ENCODE measurements at places on chromosomes 16 and 17.

DNA sequence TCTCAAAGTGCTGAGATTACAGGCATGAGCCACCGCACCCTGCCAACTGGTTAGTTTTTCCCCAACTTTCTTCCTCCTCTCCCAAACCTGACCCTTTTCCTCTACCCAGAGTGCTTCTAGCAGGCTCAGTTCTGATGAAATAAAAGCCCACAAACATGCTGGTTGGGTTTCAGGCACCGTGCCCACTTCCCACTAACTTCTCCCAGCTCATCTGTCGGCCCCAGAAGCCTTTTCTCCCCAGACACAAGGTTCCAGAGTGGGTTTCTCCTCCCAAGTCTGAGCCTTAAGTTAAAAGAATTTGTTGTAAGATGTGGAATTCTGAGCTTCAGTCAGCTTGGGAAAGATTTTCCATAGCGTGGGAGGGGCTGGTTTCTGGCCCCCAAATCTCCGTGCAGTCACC is 11.5 kb upstream of the SCN4A start:
- DNase-seq = no peak

DNA sequence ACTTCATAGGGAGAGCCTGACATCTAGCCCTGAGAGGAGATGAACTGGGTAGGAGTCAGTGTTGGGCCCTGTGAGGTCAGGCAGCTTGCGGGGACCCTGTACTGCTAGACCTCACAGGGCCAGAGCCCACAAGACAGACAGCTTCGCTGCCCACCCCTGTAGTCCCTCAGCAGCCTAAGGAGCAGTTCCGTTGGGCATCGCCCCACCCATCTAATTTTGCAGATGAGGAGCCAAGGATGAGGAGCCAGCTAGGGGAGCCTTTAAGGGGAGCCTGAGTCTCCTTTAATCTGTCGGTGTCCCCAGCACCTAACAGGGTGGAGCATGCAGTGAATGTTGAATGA is 755 bp upstream of the TUFM start:
- peak; percentile 39 for DNase-seq

GRCh38 chr17:38324772-38325171 is 19.0 kb downstream of the GPR179 start:
- DNase-seq = no peak

GRCh38 chr17:45117848-45118646 is 14.3 kb downstream of the PLCD3 start:
- DNase-seq = no peak

DNA sequence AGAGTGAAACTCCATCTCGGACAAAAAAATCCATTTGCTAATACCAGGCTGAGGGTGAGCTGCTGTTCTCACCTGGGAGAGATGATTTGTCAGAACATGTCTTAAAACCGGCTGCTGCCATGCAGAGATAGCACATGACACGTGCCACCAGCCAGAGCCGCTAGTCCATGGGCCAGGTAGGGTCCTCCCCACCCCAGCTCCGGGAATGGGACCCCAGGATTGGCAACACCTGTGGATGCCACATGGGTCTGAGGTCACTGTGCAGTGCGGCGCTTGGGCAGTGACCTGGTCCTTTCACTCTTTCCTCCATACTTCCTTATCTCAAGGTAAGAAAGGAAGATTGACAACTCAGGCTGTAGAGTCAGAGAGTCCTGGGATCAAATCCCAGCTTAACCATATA is 393.3 kb upstream of the TNRC6C start:
- DNase-seq = no peak

GRCh38 chr16:84228256-84228838 is 11.5 kb downstream of the KCNG4 start:
- no peak for DNase-seq

- DNase-seq = no peak
These were observed 31.3 kb upstream of the RASL10B start for GRCh38 chr17:35700150-35700549.

- DNase-seq = no peak
These were observed 15.0 kb upstream of the USP32 start for GRCh38 chr17:60406887-60407286.

GRCh38 chr16:30741461-30741914 is 6.7 kb upstream of the PHKG2 start:
- DNase-seq = no peak

DNA sequence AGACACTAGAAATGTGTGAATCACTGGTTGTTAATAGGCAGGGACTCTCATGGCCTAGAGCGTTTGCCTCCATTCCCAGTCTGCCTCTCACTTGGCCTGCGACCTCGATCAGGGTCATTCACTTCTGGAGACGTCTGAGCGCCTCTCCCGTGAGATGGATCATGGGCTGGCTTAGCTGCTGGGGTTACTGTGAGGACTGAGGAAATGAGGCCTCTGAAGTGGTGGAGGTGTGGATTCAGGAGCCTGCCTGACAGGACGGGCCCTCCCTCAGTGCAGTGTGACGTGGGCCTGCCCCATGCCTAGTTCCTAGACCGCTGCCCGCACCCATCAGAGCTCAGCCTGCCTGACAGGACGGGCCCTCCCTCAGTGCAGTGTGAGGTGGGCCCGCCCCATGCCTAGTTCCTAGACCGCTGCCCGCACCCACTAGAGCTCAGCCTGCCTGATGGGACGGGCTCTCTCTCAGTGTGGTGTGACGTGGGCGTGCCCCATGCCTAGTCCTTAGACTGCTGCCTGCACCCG is 61.9 kb downstream of the BANP start:
- no peak for DNase-seq

DNA sequence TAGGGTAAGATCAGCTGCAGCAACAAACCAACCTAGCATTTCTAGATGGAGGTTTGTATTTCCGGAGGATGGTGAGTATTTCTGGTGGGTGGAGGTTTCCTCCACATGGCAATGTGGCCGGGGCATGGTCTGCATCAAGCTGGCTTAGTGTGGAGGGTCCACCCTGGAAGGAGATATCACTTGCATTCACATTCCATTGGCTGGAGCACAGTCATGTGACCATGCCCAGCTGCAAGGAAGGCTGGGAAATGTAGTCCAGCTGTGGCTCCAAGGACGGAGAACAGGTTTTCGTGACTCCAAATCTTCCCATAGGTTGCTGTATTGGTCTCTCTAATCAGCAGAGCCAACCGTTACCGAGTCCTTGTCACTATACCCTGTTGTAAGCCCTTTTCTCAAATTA is 68.7 kb downstream of the RAI1 start:
- peak; percentile 61 for DNase-seq

- peak; percentile 43 for DNase-seq
These were observed 526 bp downstream of the ZZEF1 start for GRCh38 chr17:4142107-4142900.

GRCh38 chr17:12077773-12078172 is 57.1 kb downstream of the MAP2K4 start:
- no peak for DNase-seq

DNA sequence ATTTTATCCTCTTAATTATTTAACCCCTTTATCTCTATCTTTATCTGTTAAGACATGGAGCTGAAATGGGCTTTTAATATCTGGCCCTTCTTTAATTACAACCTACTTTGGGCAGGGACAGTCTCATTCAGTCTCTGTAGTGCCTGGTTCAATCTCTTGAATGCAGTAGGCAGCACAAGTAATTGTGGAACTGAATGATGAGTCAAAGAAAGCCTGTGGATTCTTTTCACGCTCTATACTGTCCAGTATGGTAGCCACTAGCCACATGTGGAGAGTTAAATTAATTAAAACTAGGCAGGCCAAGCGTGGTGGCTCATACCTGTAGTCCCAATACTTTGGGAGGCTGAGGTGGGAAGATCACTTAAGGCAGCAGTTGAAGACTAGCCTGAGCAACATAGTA is 9.3 kb downstream of the BPTF start:
- no peak for DNase-seq

DNA sequence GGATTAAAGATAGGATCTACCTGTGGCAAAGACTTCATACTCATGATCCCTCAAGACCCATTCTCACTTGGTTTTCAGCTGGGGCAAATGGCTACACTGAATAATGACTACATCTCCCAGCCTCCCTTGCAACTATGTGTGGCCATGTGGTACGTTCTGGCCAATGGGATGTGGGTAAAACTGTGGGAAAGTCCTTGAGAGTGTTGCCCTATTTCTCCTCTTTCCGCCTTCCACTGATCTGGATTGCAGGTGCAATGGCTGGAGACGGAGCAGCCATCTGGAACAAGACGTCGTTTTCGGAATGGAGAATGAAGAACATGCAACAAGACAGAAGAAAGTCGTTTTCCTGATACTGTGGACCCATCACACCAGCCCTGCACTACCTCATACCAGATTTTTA is 48.5 kb downstream of the HAPSTR1 start:
- DNase-seq = no peak

DNA sequence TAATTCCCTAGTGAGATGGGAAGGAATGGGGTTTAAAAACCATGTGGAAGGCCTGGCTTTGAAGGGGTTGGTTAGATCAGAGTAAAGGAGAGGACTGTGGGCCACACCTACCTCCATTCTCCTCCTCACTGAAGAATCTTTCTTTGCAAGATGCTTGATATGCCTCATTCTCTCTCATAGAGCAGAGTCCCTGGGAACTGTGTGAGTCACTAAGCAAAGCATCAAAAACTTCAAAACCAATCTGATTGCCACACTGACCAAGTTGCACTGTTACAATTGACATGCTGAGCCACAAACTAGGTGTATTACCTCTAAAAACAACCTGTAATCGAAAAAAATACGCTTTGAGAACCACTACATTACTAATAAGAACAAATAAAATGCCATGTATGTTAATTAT is 2.0 kb downstream of the TUBD1 start:
- no peak for DNase-seq

GRCh38 chr16:88020516-88020885 is 69.3 kb downstream of the BANP start:
- DNase-seq = no peak

- DNase-seq = no peak
These were observed 148.0 kb downstream of the KCNJ12 start for GRCh38 chr17:21524211-21524591.

DNA sequence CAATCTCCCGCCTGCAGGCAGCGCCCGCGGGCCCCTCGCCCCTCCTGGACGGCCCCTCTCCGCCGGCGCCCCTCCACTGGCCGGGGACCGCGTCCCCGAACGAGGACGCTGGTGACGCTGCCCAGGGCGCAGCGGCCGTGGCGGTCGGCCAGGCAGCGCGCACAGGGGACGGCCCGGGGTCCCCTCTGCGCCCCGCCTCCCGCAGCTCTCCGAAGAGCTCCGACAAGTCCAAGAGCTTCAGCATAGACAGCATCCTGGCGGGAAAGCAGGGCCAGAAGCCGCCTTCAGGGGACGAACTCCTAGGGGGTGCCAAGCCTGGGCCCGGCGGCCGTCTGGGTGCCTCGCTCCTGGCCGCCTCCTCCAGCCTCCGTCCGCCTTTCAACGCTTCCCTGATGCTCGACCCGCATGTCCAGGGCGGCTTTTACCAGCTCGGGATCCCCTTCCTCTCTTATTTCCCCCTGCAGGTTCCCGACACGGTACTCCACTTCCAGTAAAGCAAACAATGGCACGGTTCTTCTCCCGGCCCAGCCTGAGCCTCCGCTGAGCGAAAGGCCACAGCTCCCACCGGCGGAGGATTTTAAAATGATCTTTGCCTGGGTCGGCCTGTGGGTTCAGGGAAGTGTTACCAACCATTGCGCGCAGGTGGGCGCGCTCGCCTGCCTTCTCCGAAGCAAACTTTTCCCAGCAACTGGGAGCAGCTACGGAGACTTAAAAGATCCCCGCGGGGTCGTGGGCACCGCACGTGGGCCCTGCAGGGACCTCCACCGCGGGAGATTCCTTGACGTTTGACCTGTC is 1.1 kb downstream of the FOXL1 start:
- no peak for DNase-seq

- DNase-seq = no peak
These were observed 236.7 kb upstream of the CIBAR2 start for GRCh38 chr16:85348911-85349334.

Data from stimulated activated naive CD8-positive, alpha-beta T cell treated with anti-CD3 and anti-CD28 coated beads, Interleukin-15, Interleukin-2, amounts not matched to agents 100 U/mL and 50 U/mL, for 24 hours (primary cell).